IPS-NIHi11 (cell line): ENCODE measurements at places on chromosomes 2 and 18.
A peak's percentile ranks its signal among the peaks of the same experiment; 100 is the strongest.

- no peak for DNase-seq
These were observed 108.3 kb downstream of the DSEL start for GRCh38 chr18:67408240-67408639.

- no peak for DNase-seq
These were observed 26.8 kb downstream of the ATP8B1 start for GRCh38 chr18:57776354-57776753.

- peak; percentile 85 for DNase-seq
These were observed 24.4 kb downstream of the ZNF892 start for GRCh38 chr2:95231723-95232122.

DNA sequence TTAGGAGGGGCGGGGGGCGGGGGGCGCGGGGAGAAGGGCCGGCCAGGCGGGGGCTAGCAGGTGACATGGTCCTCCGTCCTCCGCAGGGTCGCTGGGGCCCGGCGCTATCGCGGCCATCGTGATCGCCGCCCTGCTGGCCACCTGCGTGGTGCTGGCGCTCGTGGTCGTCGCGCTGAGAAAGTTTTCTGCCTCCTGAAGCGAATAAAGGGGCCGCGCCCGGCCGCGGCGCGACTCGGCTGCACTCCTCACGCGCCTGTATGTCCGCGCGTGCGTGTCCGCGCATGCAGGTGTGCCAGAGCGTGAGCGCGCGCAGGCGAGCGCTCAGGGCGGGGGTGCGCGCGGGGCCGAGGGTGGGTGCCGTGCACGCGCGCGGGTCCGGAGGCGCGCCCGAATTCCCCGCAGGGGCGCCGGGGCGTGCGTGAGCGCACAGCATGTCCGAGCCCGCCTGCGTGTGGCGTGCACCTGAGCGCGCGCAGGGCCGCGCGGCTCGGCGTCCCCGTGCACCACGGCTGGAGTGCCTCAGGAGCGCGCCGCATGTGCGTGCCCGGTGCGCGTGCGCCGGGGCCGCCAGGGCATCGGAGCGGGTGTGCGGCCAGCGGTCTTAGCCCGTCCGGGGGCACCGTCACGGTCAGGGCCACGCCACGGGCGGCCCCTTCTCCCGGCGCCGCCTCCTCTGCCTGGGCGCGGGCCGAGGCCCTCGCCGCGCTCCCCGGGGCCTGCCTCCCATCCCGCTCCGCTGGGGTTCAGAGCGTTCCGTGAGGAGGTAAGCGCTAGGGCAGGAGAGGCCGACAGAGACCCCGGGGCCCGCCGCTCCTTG, 6.3 kb downstream of the SNORC start:
- peak; percentile 87 for DNase-seq

DNA sequence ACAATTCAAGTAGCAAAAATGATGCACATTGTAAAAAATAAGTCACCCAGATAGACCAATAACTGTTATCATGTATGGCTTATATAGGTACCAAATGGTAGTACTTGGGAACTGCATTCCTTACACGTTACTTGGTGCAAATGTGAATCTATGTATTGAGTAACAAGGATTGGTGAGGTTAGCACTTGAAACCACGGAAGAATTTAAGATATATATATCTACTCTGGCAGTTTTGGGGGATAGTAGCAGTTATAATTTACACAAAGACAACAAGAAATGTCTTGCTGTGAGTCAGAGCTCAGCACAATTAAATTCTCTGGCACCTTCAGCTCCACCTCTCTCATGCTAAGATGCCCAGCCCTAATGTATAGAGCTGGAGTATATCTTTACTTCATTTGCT, 359.4 kb upstream of the RAB12 start:
- no peak for DNase-seq

DNA sequence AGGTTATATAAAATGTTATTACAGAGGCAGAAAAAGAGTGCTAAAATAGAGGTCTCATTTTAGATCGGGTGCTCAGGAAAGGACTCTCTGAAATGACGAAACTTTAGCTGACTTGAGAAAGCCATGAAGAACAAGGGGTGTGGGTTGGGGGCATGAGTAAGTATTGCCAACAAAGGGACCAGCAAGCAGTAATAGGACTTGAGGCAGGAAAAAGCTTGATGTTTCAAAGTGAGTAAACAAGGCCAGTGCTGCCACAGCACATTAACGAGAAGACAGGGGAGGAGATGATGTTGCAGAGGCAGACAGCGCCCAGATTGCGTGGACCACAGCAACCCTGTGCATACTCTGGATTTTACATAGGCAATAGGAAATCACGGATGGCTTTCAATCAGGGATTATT, 318.8 kb downstream of the ZEB2 start:
- DNase-seq, result no peak
